Progenitor cell of endocrine pancreas (in vitro differentiated cells): ENCODE measurements at places on chromosomes 2 and 18. TPM values are rescaled to one million over a fixed set of nuclear protein-coding genes. Genes with fewer than 3 reads are reported as not detected.

- H3K27ac ChIP-seq = no peak overlapping the region
- no peaks in the 10 kb centered on the region for H3K36me3 ChIP-seq
- H3K4me1 ChIP-seq = peaks cover 8% of the 10 kb centered on the region
Observed at GRCh38 chr2:221605751-221606240, 33.7 kb upstream of the EPHA4 start.

DNA sequence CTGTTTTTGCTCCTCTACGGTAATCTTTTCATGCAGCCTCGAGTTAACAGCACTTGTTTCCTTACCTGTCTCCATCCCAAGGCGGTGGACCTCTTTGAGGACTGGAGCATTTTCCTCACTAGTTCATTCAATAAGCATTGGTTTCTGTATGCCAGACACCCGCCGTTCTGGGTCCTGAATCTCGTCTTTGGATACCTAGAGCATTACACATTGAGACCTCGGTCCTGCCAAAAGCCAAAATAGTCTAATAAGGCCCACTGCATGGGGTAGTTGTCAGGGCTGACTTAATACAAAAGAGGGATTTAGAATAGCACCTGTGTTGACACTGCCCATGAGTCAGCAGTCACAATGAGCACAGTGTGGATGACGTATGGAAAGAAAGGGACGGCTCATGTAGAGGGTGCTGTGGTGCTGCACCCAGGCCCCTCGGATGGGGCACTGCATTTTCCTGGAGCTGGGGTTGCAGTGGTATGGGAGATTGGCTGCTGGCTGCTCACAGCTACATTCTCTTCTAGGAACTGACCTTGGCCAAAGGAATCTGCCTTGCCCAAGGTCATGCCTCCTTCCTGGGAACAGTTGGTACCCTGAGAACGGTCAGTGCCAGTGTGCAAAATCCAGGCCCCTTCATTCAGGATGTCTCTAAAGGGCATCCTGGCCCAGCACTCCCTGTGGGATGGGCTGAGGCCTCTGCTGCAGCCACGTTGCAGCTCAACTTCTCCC is 126.9 kb upstream of the NCK2 start:
- H3K36me3 ChIP-seq = no peaks in the 10 kb centered on the region
- H3K4me1 ChIP-seq = peaks cover 15% of the 10 kb centered on the region
- H3K4me3 ChIP-seq = no peak overlapping the region
- H3K27ac ChIP-seq = no peak overlapping the region

The DYSF gene
- 1.4 and 1.6 TPM in 2 replicates for total RNA-seq

DNA sequence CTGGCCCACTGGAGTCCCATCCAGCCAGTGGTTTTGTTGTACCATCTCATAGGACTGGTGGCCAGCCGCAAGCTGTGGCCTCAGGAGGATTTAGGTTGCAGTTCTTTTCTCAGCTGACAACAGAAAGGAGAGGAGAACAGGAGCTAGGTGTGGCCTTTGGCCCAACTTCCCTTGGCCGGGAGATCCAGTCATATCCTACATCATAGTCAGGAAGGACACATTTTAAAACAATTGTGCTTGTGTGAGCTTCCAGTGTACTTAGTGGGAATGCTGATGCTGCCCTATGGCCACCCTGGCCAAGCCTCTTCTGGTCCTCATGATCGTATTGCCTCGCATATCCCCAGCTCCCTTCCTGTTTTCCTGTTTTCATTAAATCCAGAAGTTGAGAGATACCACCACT is 98.1 kb downstream of the WDSUB1 start:
- DNase-seq = no peak
- H3K27ac ChIP-seq = no peak overlapping the region
- peaks cover 10% of the 10 kb centered on the region for H3K36me3 ChIP-seq
- no peak overlapping the region for H3K4me3 ChIP-seq
- H3K27me3 ChIP-seq = no peaks in the 10 kb centered on the region

The SLC14A1 gene
- total RNA-seq = 0.31 and 0.50 TPM in 2 replicates

- H3K27ac ChIP-seq = no peak overlapping the region
- no peaks in the 10 kb centered on the region for H3K27me3 ChIP-seq
- H3K4me3 ChIP-seq = no peak overlapping the region
- H3K36me3 ChIP-seq = no peaks in the 10 kb centered on the region
- H3K4me1 ChIP-seq = no peaks in the 10 kb centered on the region
- DNase-seq = no peak
Observed at GRCh38 chr18:79489899-79490625, 94.3 kb downstream of the NFATC1 start.

The CELF4 gene
- total RNA-seq = 4.6 and 5.5 TPM in 2 replicates

DNA sequence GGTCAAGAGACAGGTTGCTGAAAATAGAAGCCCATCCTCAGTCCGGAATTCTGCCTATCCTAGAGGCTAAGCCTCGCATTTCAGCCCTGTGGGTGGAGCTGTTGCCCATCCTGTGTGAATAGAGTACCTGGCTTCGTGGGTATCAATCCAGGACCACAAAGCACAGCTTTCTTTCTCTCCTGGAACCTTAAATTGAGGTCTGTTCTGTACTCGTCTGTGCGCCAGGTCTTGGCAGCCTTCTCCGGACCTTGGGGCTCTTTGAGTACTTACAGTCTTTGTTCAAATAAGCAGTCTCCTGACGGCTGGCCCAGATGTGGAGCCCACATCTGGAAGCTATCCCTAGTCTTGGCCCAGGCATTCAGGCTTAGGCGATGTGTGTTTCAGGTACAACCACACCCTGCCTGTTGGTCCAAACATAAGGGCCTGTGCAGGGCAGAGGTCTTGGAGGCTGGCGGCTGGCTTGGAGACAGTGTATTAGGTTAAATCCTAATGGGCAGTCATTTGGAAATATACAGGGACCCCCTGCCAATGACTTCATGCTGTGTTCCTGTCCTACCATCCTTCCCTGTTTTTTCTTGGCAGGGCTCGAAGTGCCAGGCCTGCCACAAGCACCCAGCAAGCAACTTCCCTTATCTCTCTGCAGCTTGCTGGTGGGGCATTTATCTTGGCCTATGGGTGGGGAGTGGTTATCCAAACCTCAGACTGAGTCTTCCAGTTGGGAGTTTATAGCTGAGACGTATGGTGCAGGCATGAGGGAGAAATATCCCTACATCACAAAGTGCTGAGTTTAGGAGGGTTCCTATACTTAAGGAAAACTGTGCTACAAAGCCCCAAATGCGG is 294.1 kb downstream of the BCL2 start:
- H3K27me3 ChIP-seq = peaks cover 5% of the 10 kb centered on the region
- no peak overlapping the region for H3K27ac ChIP-seq
- DNase-seq = no peak
- no peaks in the 10 kb centered on the region for H3K4me1 ChIP-seq

The LIMS4 gene
- total RNA-seq = 0.74 and 1.4 TPM in 2 replicates

DNA sequence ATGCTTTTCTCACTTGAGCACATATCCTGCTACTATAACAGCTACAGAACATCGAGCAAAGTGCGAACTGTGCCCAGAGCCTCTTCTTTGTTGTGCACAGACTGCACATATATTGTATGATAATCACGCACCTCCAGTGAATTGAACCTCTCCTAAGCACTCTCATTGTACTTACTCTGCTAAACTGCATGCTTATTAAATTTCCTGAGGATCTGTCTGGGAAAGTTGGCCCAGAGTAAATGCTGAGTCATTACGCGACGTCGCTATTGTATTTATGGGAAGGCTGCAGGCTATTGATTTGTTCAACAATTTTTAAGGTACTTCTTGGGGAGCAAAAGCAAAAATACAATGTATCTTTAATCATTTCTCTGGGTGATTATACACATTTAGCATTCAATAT is 399.6 kb upstream of the DSEL start:
- H3K4me3 ChIP-seq = no peak overlapping the region
- DNase-seq = no peak
- H3K27me3 ChIP-seq = no peaks in the 10 kb centered on the region
- H3K27ac ChIP-seq = peak overlapping the region; percentile 25
- no peaks in the 10 kb centered on the region for H3K36me3 ChIP-seq

DNA sequence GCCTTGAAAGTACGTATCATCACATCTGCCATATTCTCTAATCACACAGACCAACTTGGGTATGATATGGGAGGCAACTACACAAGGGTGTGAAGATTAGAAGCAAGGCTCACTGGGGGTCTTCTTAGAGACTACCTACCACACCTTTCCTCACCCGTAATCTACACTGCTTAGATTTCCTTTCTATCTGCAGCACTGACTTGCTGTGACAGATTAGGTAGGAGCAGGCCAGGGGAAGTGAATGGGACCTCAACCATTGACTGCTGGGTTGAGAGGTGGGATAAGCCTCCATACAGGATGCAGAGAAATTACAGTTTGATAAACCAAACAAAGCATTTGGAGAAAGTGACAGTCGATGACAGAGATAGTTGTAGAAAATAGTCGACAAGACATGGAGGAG is 119.0 kb upstream of the SERPINE2 start:
- H3K36me3 ChIP-seq = no peaks in the 10 kb centered on the region
- H3K27me3 ChIP-seq = no peaks in the 10 kb centered on the region
- H3K27ac ChIP-seq = no peak overlapping the region
- DNase-seq = no peak

The FAM237A gene
- not detected in 2 replicates for total RNA-seq

GRCh38 chr2:128986026-128986715 is 667.5 kb upstream of the HS6ST1 start:
- H3K36me3 ChIP-seq = no peaks in the 10 kb centered on the region
- H3K27me3 ChIP-seq = peaks cover 2% of the 10 kb centered on the region
- DNase-seq = no peak
- H3K27ac ChIP-seq = peak overlapping the region; percentile 84
- no peak overlapping the region for H3K4me3 ChIP-seq

The NEDD4L gene
- 152 and 162 TPM in 2 replicates for total RNA-seq

- DNase-seq = no peak
- H3K4me3 ChIP-seq = no peak overlapping the region
- no peak overlapping the region for H3K27ac ChIP-seq
- H3K4me1 ChIP-seq = peaks cover 12% of the 10 kb centered on the region
- H3K27me3 ChIP-seq = peaks cover 14% of the 10 kb centered on the region
- no peaks in the 10 kb centered on the region for H3K36me3 ChIP-seq
Observed at GRCh38 chr2:109141727-109142283, 12.8 kb downstream of the SH3RF3 start.
